Mammary epithelial cell (primary cell): ENCODE measurements at places on chromosomes 3 and 15. TPM values are rescaled to one million over a fixed set of nuclear protein-coding genes. Genes with fewer than 3 reads are reported as not detected.
A peak's percentile ranks its signal among the peaks of the same experiment; 100 is the strongest.

DNA sequence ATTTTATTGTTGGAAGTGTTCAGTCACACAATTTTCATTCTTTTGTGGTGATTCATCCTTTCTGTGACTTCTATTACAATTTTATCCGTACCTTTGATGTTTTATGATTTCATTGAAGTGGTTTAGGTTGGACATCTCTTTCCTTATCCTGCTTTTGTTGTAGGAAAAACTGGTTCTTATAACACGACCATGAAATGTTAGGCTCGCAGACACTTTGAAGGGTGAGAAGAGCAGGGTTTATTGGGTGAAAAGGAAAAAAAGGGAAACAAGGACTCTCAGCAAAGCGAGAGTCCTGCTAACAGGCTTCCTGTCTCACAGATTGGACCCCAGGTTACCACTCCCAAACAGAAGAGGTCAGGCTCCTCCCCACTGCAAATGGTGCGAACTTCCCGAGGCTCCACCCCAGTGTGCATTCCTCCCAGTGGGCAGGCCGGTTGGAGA lies 257.4 kb downstream of the STXBP5L start:
- DNase-seq, result no peak

DNA sequence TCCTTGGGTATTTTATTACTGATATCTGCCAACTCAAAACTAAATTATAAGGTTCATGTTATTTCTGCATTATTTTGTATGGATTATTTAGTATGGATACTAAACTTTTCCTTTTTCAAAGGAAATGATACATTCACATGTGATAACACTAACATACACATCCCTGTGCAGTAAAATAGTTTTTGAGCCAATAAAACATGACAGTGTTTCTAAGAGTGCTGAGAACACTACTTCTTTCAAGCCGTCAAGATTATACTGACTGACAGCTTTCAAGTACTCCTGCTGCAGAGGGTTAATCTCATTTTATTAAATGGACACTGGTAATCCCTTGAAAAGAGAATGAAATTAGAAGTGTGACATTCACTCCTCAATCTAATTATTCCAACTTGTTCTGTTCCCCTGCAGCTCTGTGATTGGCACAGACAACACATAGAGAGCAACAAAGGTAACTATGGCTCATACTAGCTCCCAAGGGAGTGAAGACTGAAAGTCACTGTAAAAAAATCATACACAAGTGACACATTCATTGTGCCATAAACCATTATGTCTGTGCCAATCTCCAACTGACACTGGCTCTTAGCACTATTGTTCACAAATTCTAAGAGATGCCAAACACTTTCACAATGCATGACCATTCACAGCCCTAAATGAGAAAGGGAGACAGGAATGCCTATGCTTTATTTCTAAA lies 468.6 kb downstream of the SHQ1 start:
- DNase-seq, result no peak

- peak; percentile 52 for DNase-seq
These were observed 58.4 kb upstream of the ATP2C1 start for GRCh38 chr3:130835483-130835882.

- no peak for DNase-seq
These were observed 1010.0 kb downstream of the SQOR start for GRCh38 chr15:46644501-46645481.

GRCh38 chr15:100516643-100517512 lies 11.9 kb downstream of the CERS3 start:
- no peak for DNase-seq

GRCh38 chr15:76684002-76684401 lies 221.1 kb downstream of the SCAPER start:
- DNase-seq, result no peak

GRCh38 chr3:127825756-127826155 lies 3.4 kb upstream of the MGLL start:
- no peak for DNase-seq

DNA sequence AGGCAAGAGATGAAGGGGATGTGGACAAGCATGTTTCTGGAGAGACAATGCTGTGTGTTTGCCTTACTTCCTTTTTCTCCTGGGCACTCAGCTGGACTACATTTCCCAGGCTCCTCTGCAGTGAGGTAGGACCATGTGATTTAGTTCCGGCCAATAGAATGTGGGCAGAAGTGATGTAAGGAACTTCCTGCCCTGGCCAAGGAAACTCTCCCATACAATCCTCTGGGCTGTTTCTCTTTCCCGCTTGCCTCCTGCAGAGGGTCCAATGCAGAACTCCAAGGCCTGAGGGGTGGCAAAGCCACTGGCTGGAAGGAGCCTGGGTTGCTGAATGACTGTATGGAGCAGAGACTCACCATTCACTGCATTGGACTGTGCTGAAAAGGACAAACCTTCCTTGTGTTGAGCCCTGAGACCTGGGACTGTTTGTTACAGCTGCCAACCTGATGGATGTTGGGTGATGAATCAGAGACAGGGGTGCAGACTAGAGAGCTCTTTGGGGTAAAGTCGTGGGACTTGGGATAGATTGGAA lies 82.7 kb upstream of the SLC6A6 start:
- DNase-seq, result peak; percentile 75

DNA sequence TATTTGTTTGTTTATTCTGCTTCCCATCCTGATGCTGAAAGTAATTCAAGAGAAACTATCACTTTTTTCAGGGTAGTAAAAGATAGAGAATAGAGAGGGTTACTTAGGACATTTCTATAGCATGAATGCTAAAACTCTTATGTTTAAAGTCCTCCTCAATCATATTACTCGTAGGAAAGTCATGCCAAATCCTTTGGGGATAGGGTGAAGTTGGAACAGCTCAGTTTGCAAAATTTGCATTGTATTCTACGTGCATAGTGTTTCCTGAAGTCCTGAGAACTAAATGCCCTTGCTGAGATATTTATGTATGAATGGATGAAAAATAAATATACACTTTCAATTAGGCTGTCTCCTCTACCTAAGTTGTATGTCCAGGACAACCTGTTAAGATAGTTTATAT lies 14.6 kb downstream of the PLSCR5 start:
- DNase-seq, result no peak

- DNase-seq, result peak; percentile 94
These were observed 5.2 kb downstream of the LINS1 start for GRCh38 chr15:100596792-100597191.

- DNase-seq, result peak; percentile 78
These were observed 626 bp upstream of the PTPRG start for GRCh38 chr3:61560517-61561373.

GRCh38 chr15:82951472-82952157 lies 905 bp downstream of the HOMER2 start:
- DNase-seq, result peak; percentile 24

The ERICH6 gene
- polyA plus RNA-seq, result 0.02 TPM

The VEPH1 gene
- polyA plus RNA-seq, result 0.39 TPM

The LMCD1 gene
- 4.4 TPM for polyA plus RNA-seq

The SLC51B gene
- not detected for polyA plus RNA-seq

The B4GALT4 gene
- polyA plus RNA-seq, result 18.9 TPM

The MFGE8 gene
- polyA plus RNA-seq, result 115 TPM
